DMS79 treated with DMSO at 0.1 percent for 48 hours (cell line): ENCODE measurements at places on chromosomes 7 and 10.
A peak's percentile ranks its signal among the peaks of the same experiment; 100 is the strongest.

DNA sequence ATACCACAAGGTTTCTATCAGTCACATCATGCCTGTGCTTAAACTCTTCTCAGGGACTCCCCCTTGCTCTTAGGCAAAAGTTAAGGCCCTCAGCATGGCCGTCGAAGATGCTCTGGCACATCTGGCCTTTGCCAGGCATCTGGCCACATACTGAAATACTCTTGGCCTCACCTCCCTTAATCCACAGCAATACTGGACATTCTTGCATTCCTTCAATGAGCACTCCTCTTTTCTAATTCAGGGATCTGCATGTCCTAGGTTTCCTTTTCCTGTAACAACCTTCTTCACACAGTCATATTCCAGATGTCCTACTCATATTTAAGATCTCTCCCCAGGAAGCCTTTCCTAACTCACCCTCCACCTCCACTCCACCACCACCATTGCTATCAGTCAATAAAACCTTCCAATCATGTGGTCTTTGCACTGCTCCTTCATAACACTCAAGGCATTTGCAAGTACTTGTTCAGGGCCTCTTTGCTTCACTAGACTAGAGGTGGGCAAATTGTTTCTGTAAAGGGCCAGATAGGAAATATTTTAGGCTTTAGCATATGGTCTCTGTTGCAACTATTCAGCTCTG lies 216.6 kb downstream of the KCNMA1 start:
- DNase-seq, result peak; percentile 67

DNA sequence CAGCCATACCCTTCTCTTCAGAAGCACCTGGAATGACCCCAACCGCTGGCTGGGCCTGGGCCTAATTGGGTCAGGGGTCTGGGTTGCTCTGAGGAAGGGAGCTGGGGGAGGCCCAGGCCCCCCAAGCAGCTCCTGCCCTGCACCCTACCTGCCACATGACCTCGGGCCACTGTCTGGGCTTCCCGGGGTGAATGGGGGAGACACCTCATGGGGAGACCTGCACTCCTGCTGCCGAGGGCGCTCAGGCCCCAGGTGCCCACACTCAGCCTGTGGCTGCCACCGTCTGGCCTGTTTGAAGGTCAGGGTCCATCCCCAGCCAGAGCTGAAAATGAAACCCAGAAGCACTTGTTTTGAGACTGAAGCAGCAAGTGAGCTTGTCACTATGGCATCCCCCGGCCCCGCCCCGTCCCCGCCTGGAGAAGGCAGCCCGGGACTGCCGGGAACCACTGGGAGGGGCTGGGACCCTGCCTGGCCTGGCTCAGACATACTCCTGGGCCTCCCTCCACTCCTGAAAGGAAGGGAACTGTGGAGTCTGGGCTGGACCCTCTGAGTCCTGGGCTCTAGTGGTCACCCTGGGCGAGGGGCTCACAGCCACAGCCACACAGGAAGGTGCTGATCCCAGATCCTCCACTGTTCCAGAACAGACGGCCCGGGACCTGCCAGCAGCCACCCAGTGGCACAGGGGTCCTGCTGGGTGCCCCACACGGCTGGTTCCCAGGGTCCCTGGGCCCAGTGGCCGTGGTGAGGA lies 7.4 kb upstream of the MICALL2 start:
- peak; percentile 8 for DNase-seq

- no peak for DNase-seq
Observed at GRCh38 chr7:94472608-94473007, 37.0 kb upstream of the CASD1 start.

GRCh38 chr7:149878523-149878921 lies 4.8 kb downstream of the ATP6V0E2 start:
- DNase-seq, result no peak

DNA sequence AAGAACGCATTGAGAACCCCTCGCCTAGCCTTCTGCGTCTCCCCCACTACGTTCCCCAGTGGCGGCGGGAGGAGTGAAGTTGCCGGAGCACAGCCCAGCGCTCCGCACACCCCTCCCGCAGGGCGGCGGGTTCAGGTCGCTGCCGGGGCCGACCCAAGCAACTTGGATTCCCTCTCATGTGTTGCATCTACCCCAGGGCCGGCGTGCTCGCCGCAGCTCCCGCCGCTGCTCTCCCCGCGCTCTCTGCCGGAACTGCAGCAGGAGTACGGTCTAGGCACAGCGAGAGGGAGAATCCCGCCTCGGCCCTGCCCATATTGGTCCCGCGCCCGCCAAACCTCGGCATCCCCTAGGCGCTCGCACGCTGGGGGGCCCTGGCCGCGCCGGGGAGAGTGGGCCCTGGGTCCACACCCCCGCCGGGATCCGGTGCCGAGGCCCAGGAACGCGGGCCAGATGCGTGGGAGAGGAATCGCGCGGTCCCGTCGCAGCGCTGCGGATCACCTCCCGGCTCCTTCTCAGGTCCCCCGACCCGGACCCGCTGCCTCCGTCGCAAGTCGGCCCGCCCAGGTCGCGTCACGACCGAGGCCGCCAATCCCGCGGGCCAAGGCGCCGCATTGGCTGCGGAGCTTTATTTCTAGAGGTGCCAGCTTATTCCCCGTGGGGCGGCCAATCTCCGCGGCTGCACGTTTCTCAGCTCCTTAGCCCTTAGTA lies 648 bp upstream of the TMEM243 start:
- peak; percentile 51 for DNase-seq

DNA sequence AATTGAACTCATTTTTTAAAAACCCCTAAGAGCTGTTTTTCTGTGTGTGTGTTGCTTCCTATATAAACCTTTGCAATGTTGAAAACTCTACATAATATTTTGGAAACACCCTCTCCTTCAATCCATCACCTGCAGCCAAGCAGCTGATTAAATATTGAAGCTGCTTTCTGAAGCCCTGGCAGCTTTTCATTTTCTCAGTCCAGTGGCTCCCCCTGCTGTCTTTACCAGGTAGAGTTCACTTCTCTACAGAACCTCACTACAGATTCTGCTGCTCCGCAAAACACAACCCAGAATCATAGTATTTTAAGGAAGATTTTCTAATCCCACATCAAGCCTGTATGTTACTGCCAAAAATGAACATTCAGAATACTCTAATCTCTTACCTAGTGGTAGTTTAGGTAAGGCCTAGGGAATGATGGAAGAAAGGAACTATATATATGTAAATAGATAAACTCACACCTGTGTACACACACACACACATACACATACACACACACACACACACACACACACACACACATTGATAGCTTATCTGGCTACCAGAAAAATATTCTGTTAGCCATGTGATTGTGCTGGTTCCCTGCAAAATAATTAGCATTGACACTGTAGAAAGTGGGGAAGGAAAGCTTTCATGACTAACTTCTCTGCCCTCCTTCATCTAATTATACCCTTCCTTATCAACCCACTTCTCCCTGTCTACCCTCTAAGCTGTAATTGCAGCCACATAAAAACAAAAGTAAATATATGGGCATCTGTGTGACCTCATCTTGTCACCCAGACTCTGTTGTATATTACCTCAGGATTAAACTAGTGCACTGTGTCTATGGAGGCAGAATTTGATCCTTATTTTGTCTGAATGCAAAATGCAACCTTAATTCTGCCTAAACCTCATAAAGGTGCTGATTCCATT lies 229.5 kb upstream of the FZD1 start:
- peak; percentile 63 for DNase-seq

DNA sequence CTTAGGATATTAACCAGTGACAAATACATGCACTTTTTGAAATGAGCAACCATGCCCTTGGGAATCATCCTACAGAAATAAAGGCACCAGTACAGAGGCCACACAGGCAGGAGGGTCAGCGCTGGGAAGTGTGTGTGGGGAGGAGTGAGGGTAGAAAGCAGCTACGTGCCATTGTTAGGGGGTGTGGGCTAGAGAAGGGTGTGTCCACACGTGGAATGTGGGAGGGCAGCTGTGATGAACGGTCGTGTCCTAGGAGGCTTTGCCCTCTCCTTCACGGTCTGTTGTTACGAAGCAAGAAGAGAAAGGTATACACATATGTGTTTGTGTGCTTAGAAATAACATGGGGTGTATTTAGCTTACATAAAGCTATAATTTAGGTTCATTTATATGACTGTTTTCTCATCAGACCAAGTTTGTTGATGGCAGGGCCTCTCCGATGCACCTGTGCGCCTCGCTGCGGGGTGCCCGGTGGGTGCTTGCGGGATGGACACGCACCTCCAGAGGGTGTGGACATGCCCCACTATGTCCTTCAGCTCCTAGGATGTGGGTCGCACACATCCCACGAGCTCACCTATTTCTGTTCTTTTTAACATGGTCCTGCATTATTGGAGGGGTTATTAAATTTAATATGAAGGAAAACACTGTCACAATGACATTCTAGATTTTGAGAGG lies 16.9 kb upstream of the GET4 start:
- no peak for DNase-seq

DNA sequence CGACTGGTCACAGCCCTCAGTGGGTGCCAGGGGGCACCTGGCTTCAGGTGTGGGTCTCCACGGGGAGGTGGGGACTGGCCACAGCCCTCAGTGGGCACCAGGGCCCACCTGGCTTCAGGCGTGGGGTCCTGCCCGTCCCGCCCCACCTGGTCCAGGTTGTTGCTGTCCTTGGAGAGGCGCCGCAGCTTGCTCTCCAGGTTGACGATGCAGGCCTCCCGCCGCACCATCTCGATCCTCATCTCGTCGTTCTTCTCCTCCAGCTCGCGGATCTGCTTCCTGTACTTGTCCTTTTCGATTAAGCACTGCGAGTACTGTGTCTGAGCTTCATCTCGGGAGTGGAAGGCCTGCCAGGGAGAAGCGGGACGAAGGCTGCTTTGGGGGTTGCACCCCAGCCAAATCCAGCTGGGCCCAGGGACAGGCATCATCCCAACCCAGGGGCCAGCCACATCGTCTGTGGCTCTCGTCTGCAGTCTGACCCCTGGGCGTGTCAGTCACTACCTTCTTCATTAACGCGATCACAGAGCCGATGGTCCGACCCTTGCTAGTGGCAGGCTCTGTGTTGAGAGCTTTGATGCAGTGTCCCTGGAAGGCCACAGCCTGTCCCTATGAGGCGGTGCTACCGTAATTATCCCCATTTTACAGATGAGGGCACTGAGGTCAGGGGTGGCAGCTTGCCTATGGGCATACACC lies 92.9 kb upstream of the GNA12 start:
- DNase-seq, result no peak

GRCh38 chr10:122707535-122707934 lies 7.9 kb upstream of the C10orf120 start:
- no peak for DNase-seq

DNA sequence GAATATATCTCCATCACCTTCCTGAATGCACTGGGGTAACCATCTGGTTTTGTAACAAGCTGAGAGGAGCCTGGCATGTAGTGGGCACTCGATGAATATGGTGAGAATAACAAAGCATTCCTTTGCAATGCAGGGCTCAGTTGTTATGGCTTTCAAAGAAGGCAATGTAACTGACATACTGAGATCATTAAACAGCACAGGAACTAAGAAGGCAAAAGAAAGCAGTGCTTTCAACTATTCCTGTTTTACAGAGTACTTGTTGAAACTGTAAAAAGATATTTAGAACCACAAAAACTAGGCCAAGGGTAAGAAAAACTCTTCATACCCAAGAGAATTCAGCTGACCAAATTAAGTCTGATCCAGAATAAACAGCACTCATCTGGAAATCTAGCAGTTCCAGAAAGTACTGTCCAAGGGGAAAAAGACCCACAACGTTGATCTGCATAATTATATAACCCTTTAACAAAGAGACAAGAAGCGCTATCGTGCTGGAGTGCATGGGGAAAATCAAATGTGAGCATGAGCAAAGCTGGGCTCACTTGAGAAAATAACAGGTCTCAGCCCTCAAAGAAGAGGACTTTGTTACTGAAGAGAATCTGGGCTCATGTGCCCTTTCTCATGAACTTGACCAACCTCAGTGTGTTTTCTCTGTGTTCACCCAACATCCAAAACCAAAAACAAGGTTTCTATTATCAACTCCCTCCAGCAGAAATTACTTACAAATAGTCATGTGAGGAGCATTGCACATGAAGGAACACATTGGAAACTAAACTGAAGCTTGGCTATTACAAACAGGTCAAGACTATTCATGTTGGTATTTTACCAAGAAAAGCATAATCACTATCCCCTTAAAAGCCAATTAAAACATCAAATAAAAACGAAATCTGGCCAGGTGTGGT lies 116.2 kb downstream of the AVL9 start:
- no peak for DNase-seq

- DNase-seq, result no peak
Observed at GRCh38 chr10:93039721-93040120, 20.9 kb upstream of the CYP26C1 start.

DNA sequence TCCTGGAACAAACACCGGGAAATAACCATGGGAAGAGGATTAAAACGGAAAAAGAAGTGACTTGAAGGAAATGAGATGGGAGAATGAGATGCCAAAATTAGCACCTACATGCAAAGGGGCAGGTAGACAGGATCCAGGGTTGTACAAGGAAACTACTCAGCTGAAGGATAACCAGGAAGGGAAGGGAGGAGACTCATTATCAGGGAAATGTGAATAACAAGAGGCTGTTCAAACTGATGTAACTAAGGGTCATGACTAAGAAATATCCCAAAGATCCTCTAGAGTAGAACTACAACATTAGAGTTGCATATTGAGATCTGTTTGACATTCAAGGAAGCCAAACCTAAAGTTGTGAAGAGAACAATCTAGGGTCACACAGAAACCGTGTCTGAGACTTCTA lies 166.2 kb upstream of the SP8 start:
- DNase-seq, result no peak

GRCh38 chr10:26488344-26488743 lies 50.2 kb downstream of the APBB1IP start:
- no peak for DNase-seq

DNA sequence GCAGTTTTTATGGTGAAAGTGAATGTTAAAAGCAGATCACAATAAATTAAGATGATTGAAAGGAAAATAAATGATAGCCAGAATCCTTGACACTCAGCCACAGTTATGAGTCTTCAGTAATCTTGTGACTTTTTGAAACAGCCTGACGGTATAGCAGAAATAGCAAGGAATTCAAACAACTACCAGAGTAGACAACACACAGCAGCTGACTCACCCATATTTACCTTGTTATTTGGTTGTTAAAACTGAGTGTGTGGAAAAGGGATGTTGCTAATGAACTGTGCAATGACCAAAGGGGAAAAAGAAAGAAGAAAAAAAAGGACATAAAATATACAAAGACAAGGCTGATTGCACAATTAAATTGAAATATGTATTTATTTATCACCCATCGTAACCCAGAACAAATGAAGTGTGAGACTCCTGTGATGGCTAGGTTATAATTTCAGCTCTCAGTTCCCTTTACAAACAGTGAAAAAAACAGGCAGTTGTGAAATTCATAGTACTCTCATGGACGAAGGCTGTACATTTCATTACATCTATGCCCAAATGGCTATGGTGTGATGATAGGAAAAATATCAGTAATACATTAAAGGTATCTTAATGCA lies 1023.0 kb upstream of the SORCS1 start:
- DNase-seq, result no peak
